ENCODE measurements at places on chromosomes 6 and 20. TPM values are rescaled to one million over a fixed set of nuclear protein-coding genes. Genes with fewer than 3 reads are reported as not detected.

Gene SLC22A23
- total RNA-seq: 11.8 TPM

Gene RPL7L1
- 88.3 TPM for total RNA-seq

Gene C4A
- 5.8 TPM for total RNA-seq

Gene SULF2
- 72.1 TPM for total RNA-seq

Gene DYNLRB1
- 60.1 TPM for total RNA-seq

Gene SLC22A2
- total RNA-seq: not detected

Gene LY6G5C
- total RNA-seq: not detected

Gene QRSL1
- total RNA-seq: 11.0 TPM

Gene TRIM31
- total RNA-seq: not detected

Gene THBS2
- total RNA-seq: 393 TPM

Gene CST1
- total RNA-seq: not detected

Gene ADGRB3
- total RNA-seq: 3.3 TPM

Gene ULBP3
- 3.9 TPM for total RNA-seq

Gene CAGE1
- total RNA-seq: not detected

Gene SLC17A9
- 4.7 TPM for total RNA-seq

Gene SLC12A5
- 0.69 TPM for total RNA-seq

Gene BCKDHB
- 20.3 TPM for total RNA-seq

Gene OR2J3
- not detected for total RNA-seq

Gene RAD21L1
- total RNA-seq: not detected

Gene ERVFRD-1
- total RNA-seq: 0.10 TPM

Gene SFT2D1
- 31.8 TPM for total RNA-seq

Gene DAAM2
- total RNA-seq: 32.2 TPM

Gene PLCB1
- total RNA-seq: 23.8 TPM

Gene ENPP3
- total RNA-seq: 2.0 TPM

Gene CDS2
- total RNA-seq: 20.6 TPM

Gene APCDD1L
- total RNA-seq: 3.0 TPM

Gene FOXA2
- total RNA-seq: not detected

Gene OR2H2
- total RNA-seq: not detected

Gene SIRPB2
- total RNA-seq: 1.8 TPM

Data from skin of body (tissue), 3 donors.